Stimulated activated CD4-positive, alpha-beta T cell treated with anti-CD3 and anti-CD28 coated beads, Interleukin-15, amount 100 ng/mL, for 1 hour (primary cell): ENCODE measurements at places on chromosomes 4 and X.

DNA sequence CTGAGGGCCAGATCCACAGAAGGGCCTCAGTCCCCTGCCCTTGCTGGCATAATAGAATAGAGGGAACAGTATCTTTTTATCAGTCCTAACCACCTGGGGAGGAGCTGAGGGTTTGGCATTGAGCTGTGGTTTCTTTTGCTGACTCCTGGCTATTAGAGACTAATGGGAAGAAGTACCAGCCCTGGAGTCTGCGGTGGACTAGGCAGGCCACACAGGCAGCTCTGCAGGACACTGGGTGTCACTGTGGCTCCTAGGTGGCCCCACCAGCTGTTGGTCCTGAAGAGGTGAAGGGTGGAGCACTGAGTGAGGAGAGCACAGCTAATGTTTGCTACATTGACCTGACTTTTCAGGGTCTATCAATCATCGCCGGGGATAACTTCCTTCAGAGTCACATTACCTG, 52.8 kb upstream of the GPC4 start:
- no peak for DNase-seq

- no peak for DNase-seq
Observed at GRCh38 chr4:52263607-52264006, 212.5 kb downstream of the SPATA18 start.

DNA sequence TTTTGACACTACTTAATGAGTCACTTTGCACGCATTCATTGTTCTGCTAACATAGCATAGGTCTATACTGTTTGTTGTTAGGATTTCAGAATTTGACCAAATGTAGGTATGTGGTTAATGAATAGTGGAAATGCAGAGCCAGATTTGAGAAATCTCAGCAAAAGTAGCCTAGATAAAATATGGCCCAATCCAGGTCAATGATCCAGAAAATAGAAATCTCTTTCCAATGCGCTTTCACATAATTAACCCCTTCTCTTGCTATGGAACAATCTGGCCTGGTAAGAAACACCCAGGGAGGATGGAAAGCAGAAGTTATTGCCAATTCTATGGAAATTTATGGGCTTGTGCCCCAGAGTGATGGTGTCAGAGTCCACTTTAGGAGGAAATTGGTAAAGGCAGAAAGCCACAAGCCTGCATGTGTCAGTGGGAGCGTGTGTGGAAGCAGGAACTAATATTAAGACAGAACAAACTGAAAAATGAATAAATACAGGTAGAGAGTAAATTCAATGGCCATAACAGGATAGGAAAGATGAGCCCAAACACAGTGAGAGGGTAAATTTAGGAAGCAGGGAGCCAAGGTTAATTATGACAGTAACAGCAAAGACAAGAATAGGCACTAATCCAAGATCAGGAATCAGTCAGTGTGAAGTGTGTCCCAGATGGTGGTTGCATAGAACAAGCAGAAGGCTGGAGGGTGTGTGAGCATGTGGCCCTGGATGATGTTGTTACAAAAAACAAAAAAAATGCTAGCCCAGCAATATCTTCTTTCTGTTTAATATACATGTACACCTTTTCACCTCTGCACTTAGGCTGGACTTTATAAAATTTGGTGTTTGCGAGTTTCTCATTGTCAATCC, 102.9 kb downstream of the SYTL5 start:
- no peak for DNase-seq

- DNase-seq: no peak
Observed at GRCh38 chr4:181148470-181148869, 1094.7 kb upstream of the TENM3 start.

DNA sequence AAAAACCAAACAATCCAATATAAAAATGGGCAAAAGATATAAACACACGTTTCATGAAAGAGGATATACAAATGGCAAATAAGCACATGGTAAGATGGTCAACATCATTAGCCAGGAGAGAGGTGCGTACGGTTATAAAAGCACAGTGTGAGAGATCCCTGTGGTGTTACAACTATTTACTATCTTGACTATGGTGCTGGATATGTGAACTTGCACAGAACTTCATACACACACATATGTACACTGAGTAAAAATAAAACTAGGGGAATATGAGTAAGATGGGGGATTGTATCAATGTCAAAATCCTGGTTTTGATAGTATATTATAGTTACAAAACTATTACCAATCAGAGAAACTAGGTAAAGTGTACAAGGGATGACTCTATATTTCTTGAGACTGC, 8.4 kb downstream of the FBXO8 start:
- no peak for DNase-seq

GRCh38 chrX:16725072-16725471, 5.7 kb downstream of the SYAP1 start:
- DNase-seq: no peak

GRCh38 chr4:41878991-41879491, 56.2 kb upstream of the TMEM33 start:
- no peak for DNase-seq

GRCh38 chr4:175891851-175892250, 79.8 kb upstream of the GPM6A start:
- DNase-seq: no peak

DNA sequence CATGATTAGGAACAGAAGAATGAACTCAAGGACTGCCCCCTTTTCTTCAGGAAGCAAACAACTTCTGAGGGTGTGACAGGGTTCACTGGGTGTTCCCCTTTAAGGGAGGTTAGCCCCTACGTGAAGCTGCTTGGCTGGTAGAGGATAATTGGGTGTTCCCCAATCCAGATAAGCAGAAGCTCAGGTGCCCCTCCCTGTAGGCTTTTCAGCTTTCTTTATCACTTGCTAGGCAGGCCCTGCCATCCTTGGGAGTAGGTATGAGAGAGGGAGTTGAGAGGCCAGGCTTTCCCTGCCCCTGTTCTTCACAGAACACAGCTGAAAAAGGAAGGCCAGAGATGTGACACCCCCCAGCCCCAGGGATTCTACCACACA, 44.2 kb downstream of the RTL9 start:
- DNase-seq: no peak

DNA sequence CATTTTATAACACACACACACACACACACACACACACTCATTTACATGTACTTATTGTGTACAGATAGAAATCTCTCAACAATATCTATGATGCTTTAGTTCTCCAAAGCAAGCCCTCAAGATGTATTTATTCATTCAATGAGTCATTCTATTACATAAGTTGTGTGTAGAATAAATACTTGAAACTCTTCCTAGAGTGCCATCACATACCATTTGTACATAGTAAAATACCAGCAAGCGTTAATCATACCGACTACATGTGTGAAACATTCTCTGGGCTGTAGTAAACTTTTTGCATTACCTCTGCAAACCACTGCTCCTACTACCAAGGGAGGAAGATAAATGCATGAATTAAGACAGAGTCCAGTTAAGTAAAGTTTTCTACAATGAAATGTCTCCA, 70.9 kb downstream of the EPHA5 start:
- DNase-seq: no peak

DNA sequence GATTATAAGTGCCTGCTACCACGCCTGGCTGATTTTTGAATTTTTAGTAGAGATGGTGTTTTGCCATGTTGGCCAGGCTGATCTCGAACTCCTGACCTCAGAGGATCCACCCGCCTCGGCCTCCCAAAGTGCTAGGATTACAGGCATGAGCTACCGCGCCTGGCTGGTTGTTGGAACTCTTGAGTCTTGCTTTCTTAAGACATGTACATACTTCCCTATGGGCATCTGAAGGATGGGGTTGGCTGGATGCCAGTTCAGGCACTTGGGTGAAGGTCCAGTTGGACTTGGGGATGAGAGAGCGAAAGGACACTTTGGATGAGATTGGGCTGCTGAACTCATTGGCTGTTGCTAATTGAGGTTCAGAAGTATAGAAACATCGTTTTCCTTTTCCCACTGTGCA, 40.5 kb downstream of the ATG4A start:
- no peak for DNase-seq

DNA sequence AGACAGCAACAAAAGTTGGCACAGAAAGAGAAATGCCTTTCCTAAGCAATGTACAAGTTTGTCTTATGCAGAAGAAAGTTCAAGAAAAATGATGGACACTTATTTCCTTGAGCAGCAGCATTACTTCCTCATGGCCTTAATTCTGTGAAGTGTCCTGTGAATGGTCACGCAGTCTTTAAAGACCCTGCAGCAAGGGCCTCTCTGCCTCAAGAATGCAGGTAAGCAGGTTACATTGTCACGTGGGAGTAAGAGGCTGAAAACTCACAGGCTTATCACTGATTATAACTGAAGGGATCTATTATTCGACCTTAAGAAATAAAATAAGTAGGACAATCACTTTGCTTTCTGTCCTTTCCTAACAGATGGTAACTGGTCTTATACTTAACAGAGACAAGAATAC, 109.1 kb downstream of the ATP8A1 start:
- DNase-seq: no peak

DNA sequence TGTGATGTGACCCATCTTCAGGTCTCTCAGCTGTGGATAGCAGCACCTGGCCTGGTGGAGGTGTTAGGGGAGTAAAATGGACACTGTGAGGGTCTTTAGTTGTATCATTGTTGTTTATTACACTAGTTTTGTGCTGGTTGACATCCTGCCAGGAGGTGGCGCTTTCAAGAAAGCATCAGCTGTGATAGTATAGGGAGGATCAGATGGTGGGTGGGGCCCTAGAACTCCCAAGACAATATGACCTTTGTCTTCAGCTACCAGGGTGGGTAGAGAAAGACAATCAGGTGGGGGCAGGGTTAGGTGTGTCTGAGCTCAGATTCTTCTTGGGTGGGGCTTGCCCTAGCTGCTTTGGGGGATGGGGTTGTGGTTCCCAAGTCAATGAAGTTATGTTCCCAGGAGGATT, 162.8 kb downstream of the PPP1R2C start:
- DNase-seq: no peak

- no peak for DNase-seq
Observed at GRCh38 chr4:13957871-13958270, 330.3 kb upstream of the BOD1L1 start.

DNA sequence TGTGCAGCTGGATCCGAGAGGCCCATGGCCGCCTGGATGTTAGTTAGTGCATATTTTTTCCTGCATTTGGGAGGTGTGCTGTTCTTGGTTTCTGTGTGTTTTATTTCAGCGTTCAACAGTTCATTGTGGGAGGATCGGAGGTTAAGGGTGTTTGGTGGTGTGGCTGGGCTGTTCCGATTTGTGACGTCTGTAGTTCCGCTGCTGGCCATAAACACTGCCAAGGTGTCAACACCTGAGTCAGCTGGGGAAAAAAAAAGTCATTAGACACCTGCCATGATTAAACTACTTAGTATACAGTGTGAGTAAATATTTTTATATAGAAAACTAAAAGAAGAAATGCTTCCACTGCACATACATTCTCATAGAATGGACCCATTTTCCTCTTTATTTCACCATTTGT, 200.2 kb downstream of the APBB2 start:
- DNase-seq: no peak
